ENCODE measurements at places on chromosomes 13 and 19.

DNA sequence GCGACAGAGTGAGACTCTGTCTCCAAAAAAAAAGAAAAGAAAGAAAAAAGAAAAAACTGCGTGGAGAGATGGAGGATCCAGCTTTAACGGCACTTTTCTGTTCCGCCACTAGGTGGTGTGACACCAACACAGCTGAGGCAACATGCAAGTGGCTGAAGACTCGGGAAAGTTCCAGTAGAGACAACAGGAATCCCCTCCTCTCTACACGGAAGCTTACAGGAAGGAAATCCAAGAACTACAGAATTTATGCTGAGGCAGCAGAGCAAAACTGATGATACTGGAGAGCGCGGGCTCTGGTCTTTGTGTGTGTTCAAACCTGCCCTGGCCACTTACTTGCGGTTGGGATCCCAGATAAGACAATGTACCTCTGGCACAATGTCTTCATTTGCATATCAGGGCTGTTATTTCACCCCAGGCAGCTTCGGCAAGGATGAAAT is 9.9 kb downstream of the RANBP3 start:
- peak; percentile 74 for DNase-seq

DNA sequence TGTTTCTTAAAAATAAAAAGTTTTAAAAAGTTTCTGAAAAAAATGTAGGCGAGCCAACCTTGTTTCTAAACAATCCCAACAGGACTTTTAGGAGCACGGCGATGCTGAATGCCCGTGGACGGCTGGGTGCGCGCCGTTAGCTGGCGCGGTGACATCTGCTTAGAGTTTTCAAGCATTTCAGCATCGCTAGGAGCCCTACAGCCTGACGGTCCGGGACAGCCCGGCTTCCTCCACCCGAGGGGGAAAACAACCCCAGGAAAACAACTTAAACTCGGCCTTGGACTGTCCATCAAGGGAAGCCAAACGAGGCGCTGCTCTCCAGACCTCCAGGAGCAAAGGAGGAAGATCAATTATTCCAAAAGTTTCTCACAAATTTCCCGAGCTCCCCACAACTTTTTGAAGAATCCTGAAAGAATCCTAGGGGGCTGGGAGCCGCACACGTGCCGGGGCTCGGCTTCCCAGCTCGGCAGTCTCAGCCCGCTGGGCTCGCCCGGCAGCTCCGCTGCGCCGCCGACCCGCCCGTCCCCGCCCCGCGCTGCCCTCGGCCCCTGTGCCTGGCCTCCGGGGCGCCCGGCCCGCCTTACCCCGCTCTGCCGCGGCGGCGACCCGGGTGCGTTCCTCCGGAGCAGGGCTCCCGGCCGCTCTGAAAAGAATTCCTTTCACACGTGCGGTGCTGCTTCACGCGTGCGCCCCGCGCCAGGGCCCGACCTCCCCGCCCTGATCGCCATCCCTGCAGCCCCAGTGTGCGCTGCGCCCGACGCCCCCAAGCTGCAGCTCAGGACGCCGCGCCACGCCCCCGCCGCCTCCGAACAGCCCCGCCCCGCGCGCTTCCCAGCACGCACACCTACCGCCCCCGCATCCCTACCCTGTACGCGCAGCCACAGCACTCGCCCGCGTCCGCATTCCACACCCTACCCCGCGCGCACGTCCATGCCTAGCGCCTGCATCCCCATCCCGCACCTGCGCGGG is at the start of gene GJA3:
Gene GJA3 (minus strand): TSS at position 747 of the 969 bp plus-strand sequence. CDS start 17,764 bp downstream, outside the sequence.
- peak; percentile 61 for DNase-seq

GRCh38 chr19:47032171-47032811 is 12.7 kb downstream of the NPAS1 start:
- DNase-seq: no peak

GRCh38 chr19:30281906-30282305 is 90.3 kb upstream of the ZNF536 start:
- no peak for DNase-seq

GRCh38 chr13:102564564-102564963 is 32.2 kb upstream of the TPP2 start:
- DNase-seq: no peak

- no peak for DNase-seq
Measured at GRCh38 chr19:6935618-6936017, 48.2 kb downstream of the ADGRE1 start.

- DNase-seq: no peak
Measured at GRCh38 chr13:41995946-41996345, 35.0 kb upstream of the VWA8 start.

DNA sequence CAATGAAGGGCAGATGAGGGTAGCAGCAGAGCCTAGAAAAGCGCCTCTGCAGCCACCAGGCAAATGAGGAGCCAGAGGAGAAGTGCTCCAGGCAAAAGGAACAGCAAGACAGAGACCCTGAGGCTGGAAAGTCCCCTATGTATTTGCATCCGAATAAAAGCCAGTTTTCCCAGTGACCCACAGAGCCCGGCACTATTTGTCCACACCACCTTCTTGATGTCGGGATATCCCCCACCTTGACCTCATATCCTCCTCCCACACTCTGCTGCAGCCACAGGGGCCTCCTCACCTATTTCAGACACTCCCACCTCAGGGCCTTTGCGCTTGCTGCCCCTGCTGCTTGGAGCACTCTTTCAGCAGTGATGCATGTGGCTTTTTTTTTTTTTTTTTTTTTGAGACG is 6.6 kb downstream of the ATG4D start:
- no peak for DNase-seq

GRCh38 chr13:99659226-99659625 is 158.0 kb downstream of the TM9SF2 start:
- DNase-seq: no peak

DNA sequence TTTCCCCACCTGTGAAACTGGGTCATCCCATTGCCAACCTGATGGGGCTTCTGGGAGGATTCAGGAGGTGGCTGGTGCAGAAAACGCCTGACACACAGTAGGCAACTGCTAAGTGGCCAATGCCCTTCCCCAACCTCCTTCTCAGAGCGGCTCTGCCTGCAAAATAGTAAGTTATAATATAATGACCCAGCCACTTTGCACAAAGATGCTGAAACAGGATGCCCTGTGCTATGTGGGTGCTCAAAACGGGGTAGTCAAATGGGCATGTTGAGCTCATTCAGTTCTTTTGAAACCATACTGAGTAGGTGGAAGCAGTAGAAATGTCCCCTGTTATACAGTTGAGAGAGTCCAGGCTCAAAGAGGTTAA is 507 bp downstream of the MARCHF2 start:
- no peak for DNase-seq

GRCh38 chr19:7101498-7102253 is 32.2 kb downstream of the ZNF557 start:
- DNase-seq: no peak

DNA sequence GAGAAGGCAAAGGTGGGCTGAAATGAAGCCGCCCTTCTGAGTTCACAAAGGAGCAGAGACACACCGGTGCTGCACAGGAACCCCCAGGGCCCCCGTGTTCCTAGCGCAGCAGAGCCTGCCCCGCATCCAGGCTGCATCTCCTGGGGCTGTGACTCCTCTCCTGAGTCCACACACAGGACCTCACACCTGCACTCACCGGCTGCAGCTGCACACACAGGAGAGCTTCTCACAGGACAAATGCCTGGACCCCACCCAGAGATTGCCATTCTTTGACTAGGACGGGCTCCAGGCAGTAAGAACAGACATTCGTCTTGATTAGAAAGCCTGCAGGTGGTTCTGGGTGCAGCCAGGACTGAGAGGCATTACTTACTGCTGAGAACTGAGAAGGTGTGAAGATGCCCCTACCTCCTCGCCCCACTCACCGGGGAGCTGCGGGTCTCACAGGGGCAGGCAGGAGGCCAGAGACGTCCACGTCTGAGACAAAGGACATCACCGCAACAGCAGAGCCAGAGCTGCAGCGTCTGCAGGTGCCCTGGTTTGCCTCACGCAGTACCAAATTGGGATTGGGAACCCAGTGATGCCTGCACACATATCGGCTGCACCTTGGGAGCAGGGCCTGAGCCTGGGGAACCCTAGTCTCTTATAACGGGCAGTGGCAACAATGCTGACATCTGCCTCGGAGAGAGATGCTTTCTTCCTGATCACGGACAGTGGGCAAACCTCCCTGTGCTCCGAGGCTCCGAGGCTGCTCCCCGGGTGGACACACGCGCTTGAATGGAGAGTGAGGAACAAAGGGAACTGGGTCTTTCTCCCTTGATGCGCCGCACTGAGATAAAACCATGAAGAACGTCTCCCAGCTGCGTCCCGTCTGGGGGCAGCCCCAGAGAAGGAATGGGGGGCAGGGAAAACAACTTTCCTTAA is 50.4 kb downstream of the RASA3 start:
- DNase-seq: no peak

DNA sequence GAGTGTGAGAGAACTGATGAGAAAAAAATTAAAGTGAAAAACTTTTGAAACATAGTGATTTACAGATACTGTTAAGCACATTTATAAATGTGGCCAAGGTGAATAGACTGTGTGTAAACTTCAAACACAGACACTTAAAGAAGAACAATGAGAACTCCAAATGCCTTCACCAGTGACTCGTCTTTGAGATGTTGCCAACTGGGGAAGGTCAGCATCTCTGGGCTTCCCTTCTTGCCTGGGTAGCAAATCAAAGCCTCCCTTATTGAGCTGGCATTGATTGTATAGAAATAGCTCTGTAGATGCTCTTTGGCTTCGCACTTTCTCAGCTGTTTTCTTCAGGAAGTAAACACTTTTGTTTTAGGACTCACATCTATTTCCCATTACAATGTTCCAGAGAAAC is 177.3 kb upstream of the SGCG start:
- DNase-seq: no peak
